ENCODE measurements at places on chromosomes 5 and 9. TPM values are rescaled to one million over a fixed set of nuclear protein-coding genes. Genes with fewer than 3 reads are reported as not detected.

EIF4E1B gene
- polyA plus RNA-seq, result not detected

MCTP1 gene
- 0.68 TPM for polyA plus RNA-seq

HTR4 gene
- polyA plus RNA-seq, result not detected

PAEP gene
- polyA plus RNA-seq, result not detected

LCN1 gene
- polyA plus RNA-seq, result not detected

MAST4 gene
- polyA plus RNA-seq, result 2.5 TPM

CRB2 gene
- polyA plus RNA-seq, result 1.4 TPM

CFAP90 gene
- polyA plus RNA-seq, result not detected

PTCD2 gene
- 3.7 TPM for polyA plus RNA-seq

KIF12 gene
- polyA plus RNA-seq, result not detected

BSPRY gene
- 0.42 TPM for polyA plus RNA-seq

TMEM38B gene
- polyA plus RNA-seq, result 6.4 TPM

ANKRD34B gene
- polyA plus RNA-seq, result not detected

TNFSF8 gene
- polyA plus RNA-seq, result 4.1 TPM

SPINK13 gene
- polyA plus RNA-seq, result not detected

RLN1 gene
- 0.60 TPM for polyA plus RNA-seq

BTNL3 gene
- polyA plus RNA-seq, result not detected

PROB1 gene
- polyA plus RNA-seq, result 1.2 TPM

FOXD4L6 gene
- not detected for polyA plus RNA-seq

SMIM33 gene
- polyA plus RNA-seq, result not detected

PCDHGB6 gene
- 0.22 TPM for polyA plus RNA-seq

FAM120A gene
- polyA plus RNA-seq, result 48.4 TPM

CSF1R gene
- 2.5 TPM for polyA plus RNA-seq

ANKRD55 gene
- 0.07 TPM for polyA plus RNA-seq

TRPM3 gene
- polyA plus RNA-seq, result not detected

DMRT3 gene
- not detected for polyA plus RNA-seq

PCDHA6 gene
- not detected for polyA plus RNA-seq

HRH2 gene
- 0.46 TPM for polyA plus RNA-seq

KIF4B gene
- polyA plus RNA-seq, result not detected

SKIC3 gene
- polyA plus RNA-seq, result 24.9 TPM

NIPSNAP3A gene
- polyA plus RNA-seq, result 9.4 TPM

FAM174A gene
- 4.3 TPM for polyA plus RNA-seq

BHMT gene
- polyA plus RNA-seq, result not detected
